ENCODE measurements at places on chromosomes 6 and 20.

- DNase-seq = no peak
Measured at GRCh38 chr6:93786474-93787330, 367.3 kb upstream of the EPHA7 start.

GRCh38 chr20:33125983-33126382, 42.0 kb upstream of the BPIFA2 start:
- no peak for DNase-seq

GRCh38 chr6:166715065-166715464, 88.0 kb upstream of the RPS6KA2 start:
- no peak for DNase-seq

DNA sequence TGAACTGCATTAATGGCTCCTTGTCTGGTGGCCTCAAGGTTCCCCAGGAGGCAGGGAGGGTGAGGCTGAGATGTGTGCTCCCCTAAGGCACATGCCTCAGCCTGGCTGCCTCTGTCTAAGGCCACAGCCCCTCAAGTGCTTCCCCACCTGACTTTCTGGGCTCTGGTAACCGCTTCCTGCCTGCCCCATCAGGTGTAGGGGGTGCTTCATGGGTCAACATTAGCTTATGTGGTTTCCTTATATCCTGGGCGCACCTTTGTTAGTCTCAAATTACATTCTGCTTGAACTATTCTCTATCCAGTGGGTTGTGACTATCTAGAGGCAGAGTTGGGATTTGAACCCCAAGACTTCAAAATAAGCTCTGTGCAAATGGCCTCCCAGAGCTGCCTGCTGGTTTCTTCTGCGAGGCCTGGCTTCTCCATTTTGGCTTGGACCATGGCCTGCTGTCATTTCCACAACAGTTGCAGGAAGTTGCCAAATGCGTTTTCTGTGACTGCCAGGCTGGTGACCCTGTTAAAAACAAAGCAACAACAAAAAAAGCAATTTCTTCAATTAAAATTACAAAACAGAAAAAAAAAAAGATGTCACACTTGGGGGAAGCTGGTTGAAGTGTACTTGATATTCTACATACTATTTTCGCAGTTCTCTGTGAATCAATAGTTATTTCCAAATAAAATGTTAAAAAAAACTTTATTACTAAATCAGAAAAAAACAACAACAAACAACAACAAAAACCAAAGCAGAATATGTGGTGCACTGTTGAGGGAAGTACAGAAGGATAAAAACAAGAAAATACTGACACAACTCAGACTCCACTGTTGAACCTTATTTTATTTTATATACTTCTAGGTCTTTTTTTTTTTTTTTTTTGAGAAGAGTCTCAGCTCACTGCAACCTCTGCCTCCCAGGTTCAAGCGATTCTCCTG, 20.0 kb upstream of the ZNFX1 start:
- no peak for DNase-seq

DNA sequence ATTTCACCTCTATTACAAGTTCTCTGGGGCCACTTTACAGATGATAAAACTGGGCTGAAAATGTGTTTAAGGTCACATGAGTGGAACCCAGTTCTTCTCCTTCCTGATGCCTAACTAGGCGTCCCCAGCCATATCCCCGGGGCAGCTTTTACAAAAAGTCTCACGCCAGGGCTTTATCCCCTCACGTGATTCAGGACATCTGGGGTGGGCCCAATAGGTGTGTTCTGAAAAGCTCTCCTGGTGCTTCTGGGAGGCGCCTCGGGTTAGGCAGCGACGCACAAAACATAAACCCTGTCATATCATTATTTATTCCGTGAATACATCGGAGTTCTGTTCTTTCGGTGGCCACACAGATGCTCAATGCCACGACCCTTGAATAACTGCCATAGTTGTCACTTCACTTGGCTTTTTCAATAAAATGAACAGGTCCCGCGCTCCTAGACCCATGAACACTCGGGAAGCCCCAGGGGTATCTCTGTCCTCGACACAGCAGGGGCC, 32.1 kb downstream of the SF3B5 start:
- DNase-seq = no peak

GRCh38 chr20:43979576-43980105, 65.0 kb downstream of the TOX2 start:
- no peak for DNase-seq

DNA sequence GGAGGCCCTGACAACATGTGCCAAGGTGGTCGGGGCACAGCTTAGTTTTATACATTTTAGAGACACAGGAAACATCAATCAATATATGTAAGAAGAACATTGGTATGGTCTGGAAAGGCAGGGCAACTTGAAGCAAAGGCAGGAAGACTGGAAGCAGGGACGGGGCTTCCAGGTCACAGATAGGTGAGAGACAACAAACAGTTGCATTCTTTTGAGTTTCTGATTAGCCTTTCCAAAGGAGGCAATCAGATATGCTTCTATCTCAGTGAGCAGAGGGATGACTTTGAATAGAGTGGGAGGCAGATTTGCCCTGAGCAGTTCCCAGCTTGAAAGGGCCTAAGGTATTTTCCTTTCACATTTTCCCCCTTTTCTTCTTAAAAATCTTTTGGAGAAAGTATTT, 311.0 kb upstream of the RGS17 start:
- no peak for DNase-seq

- DNase-seq = no peak
Measured at GRCh38 chr6:130754786-130755367, 72.3 kb upstream of the SMLR1 start.

DNA sequence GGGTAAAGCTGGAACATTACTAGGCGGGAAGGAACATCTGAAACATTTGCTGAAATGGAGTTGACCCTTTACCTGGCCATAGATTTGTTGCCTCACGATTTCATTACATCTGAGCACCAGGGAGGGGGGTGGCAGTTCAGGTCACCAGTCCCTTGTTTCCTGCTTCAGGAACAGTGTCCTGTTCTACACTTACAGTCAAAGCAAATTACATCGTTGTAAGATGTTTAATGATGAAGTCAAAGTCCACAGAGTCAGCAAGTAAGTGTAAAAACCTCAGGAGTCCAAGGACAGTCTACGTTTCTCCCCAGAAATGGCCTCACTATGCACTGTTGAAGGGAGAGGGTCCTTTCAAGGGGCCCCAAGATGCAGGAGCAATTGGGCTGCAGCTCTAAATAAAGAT, 8.9 kb upstream of the MICB start:
- DNase-seq = no peak

DNA sequence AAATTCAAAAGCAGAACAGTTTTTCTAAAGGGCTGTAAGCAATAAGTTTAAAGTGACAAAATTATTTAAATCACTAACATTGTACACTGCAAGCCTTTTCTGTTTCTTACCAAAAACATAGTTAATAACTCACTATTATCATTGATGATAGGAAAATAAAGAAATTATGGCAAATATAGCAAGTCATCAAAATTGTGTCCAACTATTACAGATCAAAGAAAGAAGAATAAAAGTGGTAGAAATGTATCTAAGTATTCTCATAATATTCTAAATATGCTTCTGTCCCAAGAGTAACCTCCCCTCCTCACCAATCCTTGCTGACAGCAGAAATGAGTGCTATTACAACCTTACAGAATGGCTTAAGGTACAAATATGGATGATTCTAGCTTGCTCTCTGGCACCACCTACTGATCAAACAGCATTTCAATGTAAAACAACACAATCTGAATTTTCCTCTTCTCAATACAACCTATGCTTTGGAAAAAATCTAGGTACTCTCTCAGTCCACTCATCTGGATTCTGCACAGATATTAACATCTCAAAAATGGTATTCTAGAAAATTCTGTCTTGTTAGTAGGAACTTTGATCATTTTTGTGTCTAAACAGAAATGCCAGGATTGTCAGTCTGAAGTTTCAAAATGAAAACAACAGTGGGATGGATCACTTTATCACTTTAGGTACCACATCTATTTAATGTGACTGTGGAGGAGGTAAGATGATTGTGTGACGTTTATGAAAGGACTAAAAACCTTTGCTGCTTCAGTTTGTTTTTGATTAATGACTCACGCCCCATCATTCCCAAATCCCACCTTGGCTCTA, 40.9 kb downstream of the ZFP64 start:
- DNase-seq = no peak

Data from SIG-M5 (cell line).